Stimulated activated CD4-positive, alpha-beta T cell treated with anti-CD3 and anti-CD28 coated beads, Interleukin-15, amount 100 ng/mL, for 1 hour (primary cell): ENCODE measurements at places on chromosomes 2 and 18.

GRCh38 chr2:156099382-156099781 is 233.1 kb downstream of the NR4A2 start:
- DNase-seq, result no peak

DNA sequence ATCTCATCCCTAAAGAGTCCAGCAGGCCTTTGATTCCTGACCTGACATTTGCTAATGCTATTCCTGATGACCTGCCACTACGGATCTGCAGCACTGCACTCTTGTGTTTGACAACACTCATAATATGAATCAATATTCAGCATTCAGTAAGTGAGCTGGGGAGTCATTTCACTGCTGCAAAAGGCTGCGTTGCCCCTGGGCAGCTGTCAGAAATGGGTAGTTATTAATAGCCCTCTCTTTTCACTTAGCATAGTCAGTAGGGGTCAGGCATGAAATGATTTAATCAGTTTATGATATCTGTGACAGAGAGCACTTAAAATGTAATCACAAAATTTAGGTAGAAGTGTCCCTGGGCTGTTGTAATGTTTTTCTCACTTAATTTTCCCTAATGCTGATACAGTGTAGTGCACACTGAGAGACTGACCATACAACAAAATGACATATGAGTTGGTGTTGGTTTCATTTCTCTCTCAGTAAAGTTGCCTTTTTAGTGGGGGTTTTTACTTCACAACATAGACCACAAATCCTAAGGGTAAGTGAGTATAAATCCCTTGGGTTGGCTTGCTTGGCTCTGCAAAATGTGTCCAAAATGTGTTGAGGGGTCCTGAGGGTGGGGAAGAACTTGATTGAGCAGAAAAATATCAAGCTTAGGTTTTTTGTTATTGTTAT is 184.8 kb downstream of the CAMKMT start:
- DNase-seq, result no peak

GRCh38 chr2:112787729-112788393 is 3.6 kb upstream of the IL1A start:
- no peak for DNase-seq

GRCh38 chr2:16718576-16719484 is 53.2 kb upstream of the CYRIA start:
- DNase-seq, result no peak

DNA sequence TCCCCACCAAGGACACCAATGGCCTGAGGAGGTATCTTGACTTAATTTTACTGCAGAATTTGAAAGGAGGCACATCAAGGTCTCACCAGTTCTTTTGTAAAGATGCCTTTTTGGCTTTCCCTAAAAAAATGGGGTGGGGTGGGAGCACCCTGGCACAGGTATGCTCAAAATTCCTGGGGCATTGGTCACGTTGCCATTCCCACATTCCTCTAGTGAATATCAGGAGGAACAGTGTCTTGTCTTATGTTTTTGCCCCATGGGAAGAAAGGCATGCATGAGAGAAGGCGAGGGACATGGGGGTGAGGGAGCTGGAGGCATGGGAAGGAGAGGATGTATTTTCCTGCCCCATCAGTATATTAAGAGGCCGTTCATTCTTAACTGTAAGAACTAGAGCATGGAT is 275.3 kb downstream of the CMPK2 start:
- DNase-seq, result no peak

- no peak for DNase-seq
Measured at GRCh38 chr2:227344231-227344630, 19.2 kb downstream of the MFF start.

- no peak for DNase-seq
Measured at GRCh38 chr18:48534364-48534763, 4.5 kb upstream of the CTIF start.
